ENCODE measurements at places on chromosomes 2 and 18.

DNA sequence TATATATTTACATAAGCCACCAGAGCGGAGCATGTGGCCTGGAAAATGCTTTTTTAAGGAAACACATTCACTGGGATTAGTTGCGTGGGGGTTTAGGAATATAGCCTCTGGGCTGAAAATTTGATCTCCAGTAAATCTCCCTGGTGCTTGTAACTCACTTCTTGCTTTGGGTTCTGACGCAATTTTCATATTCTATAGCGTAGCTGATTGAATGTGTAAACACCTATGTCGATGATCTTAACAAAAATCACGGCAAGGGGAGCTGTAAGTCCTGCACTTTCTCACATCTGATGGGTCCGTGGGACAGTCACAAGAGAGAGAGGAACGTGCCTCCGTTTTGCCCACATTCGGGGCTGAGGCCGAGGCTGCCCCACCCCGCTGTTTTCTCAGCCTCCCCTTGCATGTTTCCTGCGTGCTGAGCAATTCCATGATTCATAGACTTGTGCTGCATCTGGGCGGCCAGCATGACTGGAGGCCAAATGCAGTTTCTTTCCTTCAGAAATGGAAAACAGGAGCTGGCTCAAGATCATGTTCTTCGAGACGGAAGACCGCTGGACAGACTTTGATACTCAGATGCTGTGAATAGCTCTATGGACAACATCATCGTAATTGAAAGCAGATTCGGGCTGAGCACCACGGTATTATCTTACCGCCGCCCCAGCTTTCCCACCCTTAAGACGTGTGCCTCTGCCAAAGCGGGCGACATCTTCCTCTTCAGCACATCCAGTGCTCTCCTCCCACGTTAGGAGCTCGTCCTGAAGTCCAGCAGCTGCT lies 109.2 kb downstream of the TMEM18 start:
- peak; percentile 4 for DNase-seq

GRCh38 chr2:48135797-48136196 lies 229.5 kb upstream of the FBXO11 start:
- DNase-seq = no peak

DNA sequence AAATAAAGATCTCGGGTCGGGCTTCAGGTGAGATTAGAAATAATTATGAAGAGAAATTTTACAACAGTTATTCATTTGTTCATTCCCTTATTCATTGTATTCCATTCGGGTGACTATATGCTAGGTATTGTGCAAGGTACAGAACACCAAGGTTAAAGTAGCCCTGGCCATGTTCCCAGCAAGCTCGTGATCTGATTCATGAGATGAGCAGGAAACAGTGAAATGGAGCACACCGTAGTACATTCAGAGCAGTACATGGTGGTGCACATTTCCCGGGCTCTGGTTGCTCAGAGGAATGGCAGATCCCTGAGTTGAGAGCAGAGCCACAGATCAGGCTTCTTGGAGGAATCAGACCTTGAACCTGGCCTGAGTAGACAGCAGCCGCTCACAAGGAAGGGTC lies 87.7 kb downstream of the PRKRA start:
- no peak for DNase-seq

GRCh38 chr2:134425724-134426496 lies 172.0 kb downstream of the MGAT5 start:
- DNase-seq = no peak

DNA sequence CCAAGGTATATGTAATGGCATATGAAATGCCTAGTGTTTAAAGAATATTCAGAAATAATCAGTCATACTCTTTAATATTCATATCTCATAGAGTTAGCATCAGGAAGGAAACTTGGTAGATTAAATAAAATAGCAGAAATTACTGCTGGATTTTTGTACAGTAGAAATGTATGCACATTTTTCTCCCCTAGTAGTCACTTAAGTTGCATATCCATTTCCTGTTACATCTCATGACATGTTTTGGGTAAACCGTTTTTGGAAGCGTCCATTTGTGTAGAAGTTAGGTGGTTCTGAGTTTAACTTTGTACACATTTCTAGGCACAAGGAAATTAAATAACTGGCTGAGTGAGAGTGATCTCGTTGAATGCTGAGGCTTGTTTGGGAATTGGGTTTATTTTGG lies 21.9 kb downstream of the NEDD4L start:
- DNase-seq = no peak

DNA sequence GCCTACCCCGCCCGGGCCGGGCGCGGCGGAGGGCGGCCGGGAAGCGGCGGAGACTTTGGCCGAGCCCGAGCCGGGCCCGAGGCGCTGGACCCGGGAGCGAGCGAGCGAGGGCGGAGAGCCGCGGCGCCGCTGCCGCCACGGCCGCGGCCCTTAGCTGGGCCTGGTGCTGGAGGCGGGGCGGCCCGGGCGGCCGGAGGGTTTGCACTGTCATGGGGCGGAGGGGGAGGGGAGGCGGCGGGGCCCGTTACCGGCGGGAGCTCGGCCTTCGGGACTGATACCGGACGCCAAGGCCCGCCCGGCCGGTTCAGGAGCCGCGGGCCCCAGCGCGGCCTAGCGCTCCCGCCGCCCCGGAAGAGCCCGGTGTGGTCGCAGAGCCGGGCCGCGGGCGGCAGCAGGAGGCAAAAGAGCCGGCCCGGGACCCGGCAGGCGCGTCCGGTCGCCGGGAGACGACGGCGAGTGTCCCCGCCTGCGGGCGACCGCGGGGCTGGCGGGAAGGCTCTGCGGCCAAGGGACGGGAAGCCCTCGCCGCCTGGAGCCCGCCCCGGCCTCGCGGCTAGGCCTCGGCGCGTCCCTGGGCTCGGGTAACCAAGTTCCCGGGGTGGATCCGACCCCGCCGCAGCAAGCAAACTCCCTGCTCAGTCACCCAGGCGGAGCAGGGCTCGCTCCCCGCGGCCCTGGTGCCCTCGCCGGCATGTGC lies 697 bp downstream of the KCMF1 start:
- no peak for DNase-seq

DNA sequence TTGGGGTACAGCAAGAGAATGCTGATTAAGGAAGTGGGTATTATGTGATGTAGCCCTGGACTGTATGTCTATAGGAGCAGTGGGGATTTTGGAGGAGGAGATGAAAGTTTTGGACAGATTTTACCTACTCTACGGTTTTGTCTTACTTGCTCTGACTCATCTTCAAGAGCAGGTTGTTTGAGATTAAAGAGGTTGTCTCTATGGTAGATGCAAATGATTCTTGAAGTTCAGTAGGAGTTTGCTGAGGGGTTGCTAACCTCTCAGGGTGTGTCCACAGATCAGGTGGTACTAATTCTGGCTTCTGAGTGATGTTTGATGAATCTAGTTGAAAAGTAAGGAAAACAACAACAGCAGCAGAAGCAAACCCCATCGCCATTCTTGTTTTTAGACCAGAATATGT lies 9.7 kb upstream of the SERPINB12 start:
- DNase-seq = no peak

DNA sequence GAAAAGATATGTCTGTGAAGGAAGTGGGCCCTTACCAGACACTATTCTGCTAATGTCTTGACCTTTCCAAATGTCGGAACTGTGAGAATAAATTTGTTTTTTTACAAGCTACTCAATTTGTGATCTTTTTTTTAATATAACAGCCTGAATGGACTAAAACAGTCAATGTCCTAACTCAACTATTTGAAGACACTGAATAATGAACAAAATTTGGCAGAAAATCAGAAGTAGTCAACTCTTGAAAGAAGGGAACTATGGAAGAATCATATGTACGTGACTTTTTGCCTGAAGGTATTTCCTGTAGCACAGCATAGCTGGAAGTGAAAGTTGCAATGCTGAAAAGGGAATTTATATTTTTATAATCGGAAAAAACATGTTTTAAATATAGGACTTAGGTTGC lies 351.8 kb upstream of the TFPI start:
- no peak for DNase-seq

- DNase-seq = no peak
These were observed 70.3 kb downstream of the SCN1A start for GRCh38 chr2:166057370-166058164.
